ENCODE measurements at places on chromosomes 2 and 18.

GRCh38 chr2:233060501-233060979, 398 bp downstream of the INPP5D start:
- no peak for DNase-seq

DNA sequence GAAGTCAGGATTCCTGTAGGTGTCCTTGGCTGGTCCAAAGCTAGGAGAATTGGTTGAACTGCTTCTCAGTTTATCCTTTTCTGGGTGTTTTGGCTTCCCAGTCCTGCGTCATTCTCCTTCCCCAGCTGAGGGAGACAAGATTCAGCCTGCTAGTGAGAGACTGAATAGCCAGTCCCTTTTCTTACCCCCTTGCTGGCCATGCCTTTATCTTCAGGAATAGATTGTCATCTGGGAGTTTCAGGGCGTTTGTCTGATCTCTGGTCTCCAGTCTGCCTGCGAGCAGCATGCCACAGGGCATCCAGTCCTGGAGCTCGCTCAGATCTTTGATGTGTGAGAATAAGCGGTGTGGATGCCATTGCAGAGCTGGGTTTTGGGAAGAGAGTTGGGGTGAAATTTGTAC, 5.8 kb downstream of the MYO1B start:
- no peak for DNase-seq

DNA sequence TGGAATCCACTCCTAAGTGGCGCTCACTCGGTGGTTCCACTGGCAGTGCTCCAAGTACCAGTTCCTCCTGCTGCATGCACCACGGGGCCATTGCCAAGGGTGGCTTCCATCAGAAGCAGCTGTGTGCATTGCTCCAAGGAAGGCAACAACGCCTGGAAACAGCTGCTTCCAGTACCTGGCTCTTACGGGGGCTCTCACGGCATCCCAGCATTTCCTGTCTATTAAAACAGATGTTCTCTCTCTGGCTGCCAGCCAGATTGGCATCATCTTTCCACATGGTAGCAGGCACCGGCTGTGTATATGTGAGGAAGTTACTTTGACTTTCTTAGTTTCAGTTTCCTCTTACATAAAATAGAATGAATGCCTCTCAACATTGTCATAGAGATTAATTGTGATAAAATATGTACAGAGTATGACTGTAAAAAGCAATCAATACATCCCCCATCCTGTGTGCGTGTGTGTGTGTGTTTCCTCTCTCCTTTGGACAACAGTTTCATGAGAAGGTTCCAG, 84.9 kb downstream of the CMPK2 start:
- DNase-seq, result peak; percentile 78

DNA sequence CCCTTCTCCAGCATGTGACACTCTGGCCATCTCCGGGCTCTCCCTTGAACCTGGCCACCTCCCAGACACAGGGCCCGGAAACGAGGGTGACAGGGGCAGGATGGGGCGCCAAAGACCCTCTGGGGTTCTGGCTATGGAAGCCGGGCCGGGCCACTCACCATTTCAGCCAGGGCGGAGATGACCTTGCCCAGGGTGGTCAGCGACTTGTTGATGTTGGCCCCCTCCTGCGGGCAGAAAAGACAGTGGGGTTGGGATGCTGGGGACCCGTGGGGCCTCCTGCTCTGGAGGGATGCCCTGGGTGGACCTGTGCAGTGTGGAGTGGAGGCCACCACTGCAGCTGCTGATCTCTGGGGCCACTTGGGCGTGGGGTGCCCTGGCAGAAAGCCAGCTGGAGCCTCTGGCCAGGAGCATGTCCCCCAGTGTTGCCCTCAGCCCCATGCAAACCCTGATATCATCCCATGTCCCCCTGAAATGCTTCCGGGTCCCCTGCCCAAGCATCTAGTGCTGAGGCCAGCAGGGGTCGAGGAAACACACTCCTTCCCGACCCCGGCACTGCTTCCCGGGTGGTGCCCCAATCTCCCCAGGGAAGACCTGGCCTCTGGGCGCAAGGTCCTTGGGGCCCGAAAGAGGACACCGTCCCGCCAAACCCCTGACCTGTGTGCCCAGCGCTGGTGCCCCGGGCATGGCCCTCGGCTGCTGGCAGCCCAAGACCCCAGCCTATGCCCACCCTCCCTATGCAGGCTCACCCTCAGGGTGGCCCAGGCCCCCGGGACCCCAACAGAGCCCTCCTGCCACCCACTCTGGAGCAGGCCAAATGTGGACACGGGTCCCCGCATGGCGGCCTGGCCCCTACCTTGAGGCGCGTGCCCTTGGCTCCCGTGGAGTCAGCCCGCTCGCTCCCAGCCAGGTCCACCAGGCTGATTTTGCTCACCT, 36.9 kb downstream of the KIF1A start:
- no peak for DNase-seq

- DNase-seq, result no peak
These were observed 204.2 kb downstream of the TMEM247 start for GRCh38 chr2:46683541-46683940.

DNA sequence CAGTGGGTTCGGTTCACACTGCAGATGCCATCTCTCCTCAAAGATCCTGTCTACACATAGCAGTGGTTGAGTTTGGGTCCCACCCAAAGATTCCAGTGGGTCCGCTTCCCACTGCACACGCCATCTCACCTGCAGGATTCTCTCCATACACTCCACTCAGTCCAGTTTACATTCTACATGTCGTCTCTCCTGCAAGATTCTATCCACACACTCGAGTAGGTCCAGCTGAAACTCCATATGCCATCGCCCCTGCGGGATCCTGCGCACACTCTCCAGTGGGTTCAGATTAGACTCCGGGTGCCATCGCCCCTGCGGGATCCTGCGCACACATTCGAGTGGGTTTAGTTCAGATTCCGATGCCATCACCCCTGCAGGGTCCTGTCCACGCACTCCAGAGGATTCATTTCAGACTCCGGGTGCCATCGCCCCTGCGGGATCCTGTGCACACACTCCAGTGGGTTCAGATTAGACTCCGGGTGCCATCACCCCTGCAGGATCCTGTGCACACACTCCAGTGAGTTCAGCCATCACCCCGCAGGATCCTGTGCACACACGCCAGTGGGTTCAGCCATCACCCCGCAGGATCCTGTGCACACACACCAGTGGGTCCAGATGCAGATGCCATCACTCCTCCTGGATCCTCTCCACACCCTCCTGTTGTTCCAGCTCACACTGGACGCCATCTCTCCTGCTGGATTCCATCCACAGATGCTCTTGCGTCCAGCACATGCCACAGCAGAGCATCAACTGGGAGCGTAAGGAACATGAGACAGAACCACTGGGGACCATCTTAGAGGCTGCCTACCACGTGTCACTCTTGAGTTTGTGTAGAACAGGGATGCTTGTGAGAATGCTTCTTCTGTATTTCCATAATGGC, 3.0 kb upstream of the PXDN start:
- no peak for DNase-seq

GRCh38 chr18:61489334-61489733, 156.1 kb downstream of the CDH20 start:
- DNase-seq, result no peak

DNA sequence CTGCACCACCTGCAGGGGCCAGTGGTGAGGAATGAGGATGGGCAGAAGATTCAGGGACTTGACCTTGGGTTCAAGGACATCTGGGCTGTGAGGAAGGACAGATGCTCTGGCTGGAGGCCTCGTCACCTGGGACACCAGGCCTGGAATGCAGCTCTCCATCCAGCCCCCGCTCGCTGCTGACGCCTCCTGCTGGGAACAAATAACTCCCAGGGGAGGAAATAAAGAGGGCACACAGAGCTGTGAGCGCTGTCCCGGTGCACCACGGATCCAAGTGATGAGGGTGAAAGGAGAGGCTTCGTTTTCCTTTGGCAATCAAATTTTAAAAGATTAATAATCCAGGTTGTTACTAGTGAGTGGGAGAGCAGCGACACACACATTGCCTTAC, 368.0 kb upstream of the MYT1L start:
- DNase-seq, result no peak

GRCh38 chr2:230954746-230955145, 29.7 kb upstream of the GPR55 start:
- no peak for DNase-seq

DNA sequence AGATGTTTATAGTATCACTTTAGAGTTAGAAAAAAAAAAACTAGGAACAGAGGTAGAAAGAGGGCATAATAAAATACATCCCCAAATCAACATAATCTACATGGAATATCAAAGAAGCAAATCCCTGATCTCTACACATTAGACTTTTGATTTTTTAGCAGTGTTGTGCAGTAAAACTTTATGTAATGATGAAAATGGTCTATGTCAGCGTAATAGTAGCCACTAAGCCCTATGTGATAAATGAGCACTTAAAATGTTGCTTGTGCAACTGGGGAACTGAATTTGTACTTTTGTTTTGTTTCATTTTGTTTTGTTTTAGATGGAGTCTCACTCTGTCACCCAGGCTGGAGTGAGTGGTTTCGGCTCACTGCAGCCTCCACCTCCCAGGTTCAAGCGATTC, 36.3 kb downstream of the LNPK start:
- DNase-seq, result no peak

DNA sequence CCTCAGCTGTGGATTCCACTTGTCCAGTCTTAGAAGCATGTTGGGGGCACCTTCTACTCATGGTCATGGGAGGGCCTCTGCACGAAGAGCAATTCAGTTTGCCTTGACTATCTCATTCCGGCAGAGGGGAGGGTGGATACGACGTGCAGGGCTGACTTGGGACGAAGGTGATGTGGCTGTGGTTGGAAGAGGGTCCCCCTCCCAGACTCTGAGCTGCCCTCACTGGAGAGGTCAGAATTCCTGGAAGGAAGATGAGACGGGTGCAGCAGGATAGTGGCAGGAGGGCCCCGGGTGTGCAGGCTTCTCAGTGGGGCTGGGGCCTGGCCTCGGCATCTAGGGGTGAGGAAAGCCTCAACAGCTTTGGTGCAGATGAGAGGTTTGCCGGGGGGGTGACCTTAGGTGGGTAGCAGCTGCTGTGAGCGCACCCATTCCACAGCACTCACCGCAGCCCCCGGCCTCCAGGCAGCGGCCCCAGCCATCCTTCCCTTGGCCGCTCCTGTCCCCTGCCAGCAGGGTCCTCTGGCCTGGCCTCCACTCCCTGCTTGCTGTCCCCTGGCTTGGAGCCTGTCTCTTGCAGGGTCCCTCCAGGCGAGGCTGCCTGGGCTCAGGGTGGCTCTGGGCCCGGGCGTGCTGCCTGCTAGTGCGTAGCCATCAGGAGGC, 3.2 kb downstream of the RNPEPL1 start:
- no peak for DNase-seq

- DNase-seq, result peak; percentile 48
These were observed 80.9 kb downstream of the CHRNA1 start for GRCh38 chr2:174683392-174683759.

DNA sequence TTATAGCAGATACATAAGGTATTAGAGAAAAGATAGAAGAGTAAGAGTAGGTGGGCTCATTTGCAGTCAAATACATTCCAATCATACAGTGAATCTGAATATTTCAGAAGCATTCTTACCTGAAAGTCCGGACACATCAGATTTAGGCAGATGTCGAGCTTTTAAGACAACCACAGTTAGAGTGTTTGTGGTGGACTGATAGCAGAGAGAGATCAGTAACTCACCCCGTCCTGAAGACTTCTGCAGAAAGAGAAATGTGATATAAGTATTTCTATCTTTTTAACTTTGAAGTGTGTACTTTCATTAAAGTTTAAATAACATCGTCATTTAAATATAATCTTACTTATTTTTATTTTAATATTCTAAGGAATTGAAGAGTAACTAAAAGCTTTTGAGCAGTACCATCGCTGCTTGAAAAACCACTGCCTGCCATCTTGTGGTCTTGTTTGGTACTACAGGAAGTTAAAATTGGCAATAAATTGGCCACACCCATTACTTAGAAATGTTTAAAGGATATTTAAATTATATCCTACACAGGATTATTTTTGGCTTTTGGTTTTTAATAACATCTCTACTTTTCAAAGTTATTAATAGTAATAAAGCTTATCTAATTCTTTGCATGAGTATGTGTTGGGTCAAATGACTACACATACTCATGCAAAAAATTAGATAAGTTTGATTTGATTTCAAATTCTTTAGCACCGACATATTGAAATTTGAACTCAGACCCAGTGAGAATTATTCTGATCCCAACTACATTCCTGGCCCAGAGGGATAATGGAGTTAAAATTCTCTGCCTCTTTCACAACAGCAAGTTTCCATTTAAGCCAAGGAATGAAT, 5.5 kb downstream of the SYT4 start:
- DNase-seq, result peak; percentile 59

DNA sequence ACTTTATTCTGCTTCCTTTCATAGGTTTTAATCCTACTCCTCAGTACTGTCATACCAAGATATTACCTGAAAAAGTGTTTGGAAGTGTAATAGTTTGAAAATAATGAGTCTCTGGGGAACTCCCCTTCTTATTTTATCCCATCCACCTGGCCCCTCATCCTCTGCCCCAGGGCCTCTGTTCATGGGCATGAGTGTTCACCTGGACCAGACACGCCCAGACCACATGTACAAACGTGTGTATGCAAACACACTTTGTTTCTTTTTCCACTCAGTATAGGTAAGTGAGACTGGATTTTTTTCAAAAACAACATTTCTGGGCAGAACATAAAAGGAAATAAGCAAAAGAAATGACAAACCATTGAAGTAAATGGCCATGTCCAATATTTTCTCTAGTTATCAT, 62.1 kb upstream of the THSD7B start:
- no peak for DNase-seq

DNA sequence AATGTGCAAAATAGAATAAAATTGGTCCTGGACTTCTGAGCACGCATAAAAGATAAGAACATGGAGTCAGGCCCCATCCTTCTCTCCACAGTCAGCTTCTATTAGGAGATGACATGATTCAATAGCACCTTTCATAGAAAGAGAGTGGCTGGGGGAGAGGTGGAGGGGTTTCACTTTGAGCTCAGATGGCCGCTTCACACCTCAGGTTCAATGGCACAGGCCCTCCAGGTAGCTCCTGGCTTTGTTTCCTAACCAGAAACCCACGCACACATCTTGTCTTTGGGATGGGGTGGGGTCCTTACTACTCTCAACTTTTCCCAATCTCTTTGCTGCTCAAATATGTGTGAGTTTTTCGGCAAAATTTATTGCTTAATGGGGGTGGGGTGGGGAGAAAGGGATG, 332.3 kb downstream of the CLIP4 start:
- DNase-seq, result no peak

- DNase-seq, result no peak
These were observed 1167.5 kb upstream of the ACVR2A start for GRCh38 chr2:146677280-146677679.

DNA sequence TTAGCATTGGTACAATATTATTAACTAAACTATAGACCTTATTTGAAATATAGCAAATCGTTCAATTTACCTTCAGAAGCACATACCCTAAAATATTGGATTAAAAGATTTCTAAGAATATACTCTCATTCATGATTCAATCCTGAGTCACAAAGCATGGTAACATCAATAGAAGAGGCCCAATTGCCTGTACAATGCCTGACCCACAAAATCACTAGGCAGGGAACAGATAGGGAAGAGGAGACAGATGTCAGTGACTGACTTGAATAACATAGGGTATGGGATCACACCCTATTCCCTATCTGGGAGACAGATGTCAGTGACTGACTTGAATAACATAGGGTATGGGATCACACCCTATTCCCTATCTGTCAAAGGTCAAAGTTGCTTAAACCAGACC, 611.6 kb upstream of the VRK2 start:
- DNase-seq, result no peak
